ENCODE measurements at places on chromosomes 13 and 19.

DNA sequence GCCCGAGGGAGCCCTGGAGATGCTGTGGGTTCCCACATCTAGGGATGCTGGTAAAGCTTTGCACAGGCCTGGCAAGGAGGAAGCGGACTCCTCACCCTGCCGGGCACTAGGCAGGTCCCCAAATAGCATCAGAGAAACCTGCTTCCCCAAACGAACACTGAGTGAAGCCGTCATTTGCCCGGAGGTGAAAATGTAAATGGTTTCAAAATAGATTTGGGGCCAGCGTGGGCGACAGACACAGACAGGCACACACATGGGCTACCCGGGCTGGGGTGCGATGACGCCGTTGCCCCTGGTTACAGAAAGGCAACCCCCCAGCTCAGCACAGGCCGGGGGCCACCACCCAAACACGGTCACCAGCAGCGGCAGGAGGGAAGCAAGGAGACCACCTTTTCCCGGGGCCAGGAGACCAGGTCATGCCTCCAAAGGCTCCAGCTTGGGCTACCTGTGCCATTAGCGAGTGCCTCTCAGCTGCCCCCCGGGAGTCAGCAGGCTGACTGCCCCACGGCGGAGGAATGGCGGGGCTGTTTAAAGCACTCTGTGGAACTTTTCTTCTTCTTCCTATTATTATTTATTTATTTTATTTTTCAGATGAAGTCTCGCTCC is 47.5 kb upstream of the NDUFS7 start:
- no peaks in the 10 kb centered on the region for H3K4me1 ChIP-seq
- H3K36me3 ChIP-seq, result no peaks in the 10 kb centered on the region

- no peak for DNase-seq
- no peak overlapping the region for H3K4me3 ChIP-seq
- H3K4me1 ChIP-seq, result no peaks in the 10 kb centered on the region
- no peaks in the 10 kb centered on the region for H3K27me3 ChIP-seq
- no peak overlapping the region for H3K27ac ChIP-seq
- no peaks in the 10 kb centered on the region for H3K36me3 ChIP-seq
Observed at GRCh38 chr19:33441277-33441699, 67.8 kb downstream of the CEBPG start.

- H3K4me3 ChIP-seq, result no peak overlapping the region
- H3K4me1 ChIP-seq, result peaks cover 4% of the 10 kb centered on the region
- H3K27ac ChIP-seq, result no peak overlapping the region
- no peak for DNase-seq
- H3K36me3 ChIP-seq, result no peaks in the 10 kb centered on the region
Observed at GRCh38 chr13:50284540-50284939, 269.3 kb downstream of the KCNRG start.

DNA sequence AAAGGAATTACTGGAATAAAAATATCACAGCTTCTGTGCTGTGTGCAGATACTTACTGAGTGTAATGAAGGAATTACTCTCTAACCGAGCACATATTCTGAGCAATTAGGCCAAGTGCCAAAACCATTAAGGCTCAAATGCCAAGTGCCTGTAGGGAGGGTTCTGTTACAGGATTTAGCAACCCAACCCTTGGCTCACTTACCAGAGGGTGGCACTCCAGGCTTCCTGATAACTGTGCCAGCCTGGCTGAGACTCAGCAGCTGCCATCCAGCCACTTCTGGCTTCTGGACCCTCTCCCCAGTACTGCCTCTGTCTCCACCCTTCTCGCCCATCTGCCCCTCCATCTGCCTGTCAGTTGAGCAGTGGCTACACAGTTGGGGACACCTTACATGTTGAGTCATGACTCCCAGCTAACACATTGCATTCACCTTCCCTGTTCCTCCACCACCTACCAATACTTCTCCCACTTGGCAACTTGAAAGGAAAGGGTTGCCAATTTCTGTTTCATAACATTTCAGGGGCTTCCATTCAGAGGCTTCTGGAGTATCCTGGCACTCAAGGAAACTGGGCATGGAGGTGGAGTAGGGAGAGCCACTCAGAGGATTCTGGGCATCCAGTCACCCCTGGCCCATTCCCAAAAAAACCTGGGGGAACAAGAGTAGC is 110.5 kb downstream of the COG6 start:
- no peak overlapping the region for H3K4me3 ChIP-seq
- no peaks in the 10 kb centered on the region for H3K4me1 ChIP-seq
- H3K36me3 ChIP-seq, result no peaks in the 10 kb centered on the region
- DNase-seq, result peak; percentile 53
- H3K27me3 ChIP-seq, result no peaks in the 10 kb centered on the region
- H3K27ac ChIP-seq, result no peak overlapping the region

DNA sequence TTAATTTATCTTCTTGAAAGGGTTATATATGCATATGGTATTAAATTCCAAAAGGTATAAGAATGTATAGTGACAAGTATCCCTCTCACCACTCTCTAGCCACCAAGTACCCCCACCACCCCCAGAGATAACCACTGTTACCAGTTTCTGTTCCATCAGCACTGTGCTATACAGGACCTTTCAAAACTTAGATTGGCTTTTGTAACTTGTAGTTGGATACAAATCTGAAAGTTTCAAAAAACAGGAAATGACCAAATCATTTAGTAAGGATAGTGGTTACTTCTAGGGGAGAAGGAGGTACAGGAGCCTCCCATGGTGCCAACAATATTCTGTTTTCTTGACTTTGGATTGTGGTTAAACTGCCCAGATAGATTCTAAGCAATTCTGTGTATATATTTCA is 56.7 kb downstream of the AKAP11 start:
- H3K27ac ChIP-seq, result no peak overlapping the region
- no peak overlapping the region for H3K4me3 ChIP-seq
- no peak for DNase-seq
- no peaks in the 10 kb centered on the region for H3K36me3 ChIP-seq
- no peaks in the 10 kb centered on the region for H3K4me1 ChIP-seq
- H3K27me3 ChIP-seq, result no peaks in the 10 kb centered on the region

DNA sequence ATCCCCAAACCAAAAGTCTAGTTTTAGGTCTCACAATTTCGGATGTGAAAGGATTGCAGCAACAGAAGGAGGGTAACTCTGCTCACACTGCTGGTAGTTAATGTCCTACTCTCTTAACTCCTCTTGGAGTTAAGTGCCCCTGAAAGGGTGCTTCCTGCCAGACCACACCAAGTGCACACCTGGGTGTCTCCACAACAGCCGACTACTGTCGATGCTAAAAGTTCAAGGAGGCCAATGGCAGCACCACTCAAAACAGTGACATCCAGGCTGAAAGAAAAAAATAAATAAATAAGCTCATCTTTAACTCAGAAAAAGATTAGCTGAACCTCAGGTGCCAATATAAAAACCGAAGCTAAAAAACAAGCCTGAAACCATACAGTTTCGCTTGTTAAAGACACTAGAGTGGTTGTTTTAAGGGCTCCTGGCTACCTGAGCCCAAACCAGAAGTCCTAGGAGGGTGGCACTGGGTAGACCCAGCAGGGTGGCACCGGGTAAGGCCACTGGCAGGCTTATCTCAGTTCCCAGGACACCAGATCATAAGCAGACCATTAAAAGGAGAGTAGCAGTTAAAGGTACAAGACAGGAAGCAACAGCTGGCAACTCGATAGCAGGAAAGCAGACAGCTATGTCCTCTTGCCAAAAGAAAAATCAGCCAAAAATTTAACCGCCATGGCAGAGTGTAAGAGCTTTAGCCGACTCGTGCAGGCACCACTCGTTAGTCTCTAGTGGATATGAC is 39.3 kb downstream of the BRD4 start:
- no peak for DNase-seq
- H3K36me3 ChIP-seq, result peaks cover 12% of the 10 kb centered on the region
- no peak overlapping the region for H3K4me3 ChIP-seq
- peaks cover 26% of the 10 kb centered on the region for H3K4me1 ChIP-seq
- no peaks in the 10 kb centered on the region for H3K27me3 ChIP-seq

DNA sequence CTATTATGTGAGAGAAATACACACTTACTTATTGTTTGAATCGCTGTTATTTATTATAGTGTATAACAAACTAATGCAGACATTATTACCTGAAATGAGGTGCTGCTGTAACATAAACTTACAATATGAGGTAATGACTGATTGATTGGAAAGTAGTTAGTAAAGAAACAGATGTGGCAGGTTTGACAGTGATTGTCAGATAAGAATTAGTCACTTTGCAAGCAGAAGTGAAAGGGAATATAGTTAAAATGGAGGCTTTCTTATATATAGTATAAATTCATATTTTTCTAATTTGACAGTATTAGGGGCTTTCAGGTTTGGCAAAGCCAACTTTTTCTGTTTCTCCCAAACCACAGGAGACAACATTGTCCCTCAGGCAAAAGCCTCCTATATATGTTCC is 20.6 kb downstream of the MIR17HG start:
- no peaks in the 10 kb centered on the region for H3K27me3 ChIP-seq
- no peak overlapping the region for H3K4me3 ChIP-seq
- no peak for DNase-seq
- no peak overlapping the region for H3K27ac ChIP-seq
- H3K4me1 ChIP-seq, result no peaks in the 10 kb centered on the region

DNA sequence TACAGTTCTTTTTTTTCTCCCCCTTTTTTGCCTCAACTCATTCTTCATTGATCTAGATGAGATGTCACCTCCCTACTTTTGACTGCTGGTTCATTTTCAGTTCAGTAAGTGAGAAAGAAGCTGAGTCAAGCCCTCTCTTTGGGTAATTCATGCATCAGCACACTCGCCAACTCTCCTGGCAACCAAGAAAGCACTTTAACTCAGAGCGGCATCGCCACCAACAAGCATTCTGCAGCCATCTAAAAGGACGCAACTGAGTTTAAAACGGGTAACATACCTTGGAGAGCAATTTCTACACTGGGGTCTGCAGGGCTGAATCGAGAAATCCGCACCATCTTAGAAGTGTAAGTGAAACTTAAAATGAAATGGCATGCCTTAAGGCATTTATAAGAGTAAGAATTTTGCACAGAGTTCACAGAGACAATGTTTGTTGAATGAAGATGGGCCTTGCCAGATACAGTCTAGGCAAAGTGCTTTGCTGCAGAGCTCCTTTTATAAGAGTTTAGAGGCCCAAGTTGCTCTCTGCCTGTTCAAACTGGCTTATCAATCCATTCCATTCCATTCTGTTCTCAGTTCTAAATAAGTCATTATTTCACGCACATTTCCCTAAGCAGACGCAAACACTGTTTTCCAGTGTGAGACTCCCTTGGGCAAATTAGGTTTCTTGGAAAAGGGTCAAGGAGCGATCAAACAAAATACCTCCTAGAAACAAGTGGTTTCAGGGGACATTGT is 338.0 kb downstream of the ENOX1 start:
- H3K27ac ChIP-seq, result no peak overlapping the region
- no peaks in the 10 kb centered on the region for H3K27me3 ChIP-seq
- H3K36me3 ChIP-seq, result no peaks in the 10 kb centered on the region
- no peak for DNase-seq
- no peaks in the 10 kb centered on the region for H3K4me1 ChIP-seq
- no peak overlapping the region for H3K4me3 ChIP-seq

DNA sequence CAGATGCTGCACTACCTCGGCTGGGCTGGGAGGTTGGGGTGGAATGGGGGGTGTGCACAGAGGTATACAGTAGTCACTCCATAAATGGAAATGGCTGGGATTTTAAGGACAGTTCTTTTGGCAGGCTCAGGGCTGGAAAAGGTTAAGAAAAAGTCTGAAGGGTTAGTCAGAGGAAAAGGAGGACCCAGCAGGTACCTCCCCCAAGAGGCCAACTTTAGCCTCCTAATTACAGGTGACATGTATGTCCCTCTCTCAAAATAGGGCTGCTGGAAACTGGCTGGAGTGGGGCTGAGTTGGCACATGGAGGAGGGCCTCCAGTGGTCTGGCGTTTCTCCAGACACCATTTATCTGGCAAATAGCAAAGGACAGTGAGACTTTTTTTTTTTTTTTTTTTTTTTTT is 994 bp downstream of the CCDC194 start:
- DNase-seq, result no peak
- no peak overlapping the region for H3K27ac ChIP-seq
- no peak overlapping the region for H3K4me3 ChIP-seq
- H3K4me1 ChIP-seq, result no peaks in the 10 kb centered on the region
- no peaks in the 10 kb centered on the region for H3K27me3 ChIP-seq

All from H9 (cell line).